ENCODE measurements at places on chromosomes 7 and 10.

- no peak for DNase-seq
Measured at GRCh38 chr7:34851431-34851830, 185.9 kb downstream of the DPY19L1 start.

DNA sequence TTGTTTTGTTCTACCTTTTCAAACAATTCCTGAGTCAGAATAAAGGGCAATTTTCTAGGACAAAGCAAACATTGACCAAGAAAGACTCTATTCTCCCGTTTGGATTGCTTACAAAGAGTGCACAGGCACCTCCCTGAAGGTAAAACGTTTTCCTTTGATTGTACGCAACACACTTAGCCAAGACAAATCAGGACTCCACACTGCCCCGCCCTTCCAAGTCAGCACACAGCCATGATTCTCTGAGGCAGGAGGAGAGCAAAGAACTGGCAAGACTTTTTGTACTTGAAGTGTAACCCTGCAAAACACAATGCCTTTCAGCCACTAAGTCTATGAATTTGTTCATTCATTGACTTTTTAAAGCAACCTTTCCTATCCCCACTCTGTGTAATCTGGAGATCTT is 85.0 kb upstream of the FAM180A start:
- DNase-seq: no peak

DNA sequence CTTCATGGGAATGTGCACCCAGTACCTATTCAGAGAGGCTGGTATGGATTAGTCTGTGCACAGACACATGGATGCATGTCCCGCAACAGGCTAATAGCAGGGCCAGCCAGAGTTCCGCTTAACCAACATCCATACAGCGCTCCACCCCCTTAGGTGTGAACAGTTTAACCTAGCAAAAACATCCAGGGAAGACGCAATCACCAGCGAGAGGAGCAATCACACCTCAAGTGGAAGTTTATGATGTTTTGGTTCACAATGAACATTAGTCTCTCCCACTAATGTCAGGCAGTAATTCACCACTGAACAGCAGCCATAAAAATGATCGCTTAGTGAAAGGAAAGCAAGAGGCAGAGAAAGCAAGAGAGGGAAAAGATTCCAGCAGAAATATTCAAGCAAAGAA is 91.1 kb downstream of the PLXNA4 start:
- no peak for DNase-seq

- no peak for DNase-seq
Measured at GRCh38 chr10:1666147-1666546, 71.2 kb downstream of the ADARB2 start.

- peak; percentile 70 for DNase-seq
Measured at GRCh38 chr10:62268399-62269114, at the start of gene RTKN2. TSS of gene RTKN2 (minus strand) at chr10:62268844. CDS start at chr10:62268610, 234 bp downstream.

- no peak for DNase-seq
Measured at GRCh38 chr7:138021889-138022288, 20.0 kb upstream of the CREB3L2 start.

All from CD4-positive, alpha-beta T cell treated with Interleukin-6 for 4 hours (primary cell).